ENCODE measurements at places on chromosomes 1 and 21. TPM values are rescaled to one million over a fixed set of nuclear protein-coding genes. Genes with fewer than 3 reads are reported as not detected.

CBR3 gene
- polyA plus RNA-seq, result 1.6 TPM

DNA sequence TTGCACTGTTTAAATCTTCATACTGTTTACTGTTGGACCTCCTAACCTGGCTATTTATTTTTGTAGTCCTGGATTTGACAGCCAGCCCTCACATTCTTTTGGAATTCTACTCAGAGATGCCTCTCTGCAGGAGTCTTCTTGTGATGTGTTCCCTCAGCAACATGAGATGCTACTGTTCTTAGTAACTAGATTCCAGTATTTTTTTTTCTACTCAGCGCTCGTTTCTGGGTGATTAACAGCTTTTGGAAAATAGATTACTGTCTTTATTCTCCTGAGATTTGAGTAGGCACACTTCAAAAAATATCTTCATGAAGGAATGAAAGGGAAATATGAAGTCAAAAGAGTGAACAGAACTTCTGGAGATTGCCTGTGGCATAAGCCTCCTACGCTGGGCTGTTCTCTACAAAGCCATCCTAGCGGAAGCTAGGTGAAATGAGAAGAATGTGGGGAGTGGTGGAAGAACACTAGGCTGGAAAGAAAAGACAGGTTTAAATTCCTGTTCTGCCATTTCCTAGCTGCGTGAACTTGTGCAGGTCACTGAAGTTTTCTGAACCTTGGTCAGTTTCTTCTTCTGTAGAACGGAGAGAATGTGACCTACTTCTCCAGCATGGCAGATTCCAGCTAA, 75.9 kb downstream of the LRRC8C start:
- DNase-seq, result no peak

GRCh38 chr1:7769673-7770412, 1.3 kb upstream of the VAMP3 start:
- no peak for DNase-seq

GRCh38 chr1:159122005-159122621, 45.5 kb upstream of the AIM2 start:
- no peak for DNase-seq

CBR1 gene
- 68.7 TPM for polyA plus RNA-seq

NTNG1 gene
- 33.7 TPM for polyA plus RNA-seq

LDLRAD1 gene
- not detected for polyA plus RNA-seq

Measured in right renal cortex interstitium (tissue), 3 donors.